Choroid plexus epithelial cell (primary cell): ENCODE measurements at places on chromosomes 16 and 17.
A peak's percentile ranks its signal among the peaks of the same experiment; 100 is the strongest.

DNA sequence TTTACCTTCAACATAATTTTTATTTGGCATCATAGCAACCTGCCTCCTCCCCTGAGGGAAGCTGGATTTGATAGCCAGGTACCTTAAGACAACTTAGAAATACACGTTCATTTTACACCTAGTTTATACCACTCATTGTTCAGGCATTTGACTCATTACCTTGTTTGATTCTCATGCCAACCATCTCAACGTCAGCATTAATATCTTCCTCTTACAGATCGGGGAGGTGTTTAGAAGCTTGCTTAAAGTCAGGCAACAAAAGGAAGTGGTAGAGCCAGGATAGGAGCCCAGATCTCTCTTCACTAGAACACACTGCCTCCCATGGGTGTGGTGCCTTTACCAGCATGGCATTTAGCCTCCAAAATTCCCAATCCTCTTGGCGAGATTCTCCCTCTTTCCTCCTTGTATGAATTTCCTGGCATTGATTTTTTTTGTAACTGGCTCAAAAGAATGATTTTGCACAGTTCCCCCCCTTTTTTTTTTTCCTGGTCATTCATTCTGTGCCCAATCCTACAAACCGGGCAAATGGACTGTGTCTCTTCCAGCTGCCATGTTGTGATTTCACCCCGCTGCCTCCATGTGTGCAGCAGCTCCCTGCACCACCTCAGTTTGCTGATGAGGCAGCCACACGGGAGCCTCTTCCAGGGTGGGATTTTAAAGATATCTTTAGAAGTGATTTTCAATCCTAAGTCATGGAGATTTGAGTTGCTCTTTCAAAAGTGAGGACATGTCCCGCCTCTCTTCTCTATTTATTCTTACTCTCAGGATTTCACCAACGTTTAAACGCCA, 383.6 kb downstream of the UTP18 start:
- DNase-seq = no peak

DNA sequence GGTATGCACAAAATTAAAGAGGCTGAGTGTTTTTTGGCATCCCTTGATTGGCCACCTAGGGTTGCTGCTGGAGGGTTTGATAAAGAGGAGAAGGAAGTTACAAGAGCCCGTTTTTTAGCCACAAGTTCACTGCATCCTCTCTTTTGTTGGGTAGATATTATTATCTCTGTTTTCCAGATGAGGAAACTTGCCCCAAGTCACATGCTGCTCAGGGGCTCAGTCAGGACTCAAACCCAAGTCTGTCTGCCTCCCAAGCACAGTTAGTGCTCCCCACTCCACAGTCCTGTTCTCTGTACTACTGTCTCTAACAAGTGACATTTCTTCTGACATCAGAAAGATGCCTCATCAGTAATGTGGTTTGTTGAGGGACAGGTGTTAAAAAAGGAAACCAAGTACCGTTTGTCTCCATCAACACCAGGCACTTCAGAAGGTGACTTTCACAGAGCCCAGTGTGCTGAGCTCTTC, 1.4 kb downstream of the NT5M start:
- DNase-seq = no peak

GRCh38 chr16:29943846-29944799, 17.8 kb upstream of the TMEM219 start:
- peak; percentile 96 for DNase-seq

- DNase-seq = peak; percentile 96
These were observed 19.4 kb downstream of the CEP295NL start for GRCh38 chr17:78883533-78884131.

DNA sequence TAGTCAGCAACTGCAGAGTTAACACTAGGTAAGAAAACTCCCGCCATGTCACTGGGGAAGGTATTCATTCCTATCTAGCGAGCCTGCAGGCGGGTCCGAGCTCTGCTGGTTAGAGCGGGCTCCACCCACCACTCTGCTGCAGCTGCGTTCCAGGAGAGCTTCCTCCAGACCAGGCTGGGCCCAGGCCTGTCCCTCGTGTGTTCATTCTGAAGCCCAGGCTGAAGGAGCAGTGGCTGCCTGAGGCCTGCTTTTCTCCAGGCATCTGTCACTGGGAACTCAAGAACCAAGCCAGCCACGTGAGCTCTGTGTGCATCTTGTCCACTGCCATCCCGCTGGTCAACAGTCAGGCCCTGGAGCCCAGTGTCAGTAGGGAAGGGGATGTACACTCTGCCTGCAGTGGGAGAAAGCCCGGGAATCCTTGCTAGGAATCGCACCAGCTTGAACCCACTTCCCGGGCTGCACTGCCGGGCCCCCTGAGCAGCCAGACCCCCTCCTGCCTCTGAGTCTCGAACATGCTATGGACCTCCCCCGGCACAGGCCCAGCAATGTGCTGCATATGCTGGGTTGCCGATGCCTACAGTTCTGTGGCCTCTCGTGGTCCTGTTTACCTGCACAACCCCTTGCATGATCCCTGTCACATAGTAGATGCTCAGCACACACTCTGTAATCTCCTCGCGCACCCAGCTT, 51.0 kb upstream of the ENPP7 start:
- no peak for DNase-seq

DNA sequence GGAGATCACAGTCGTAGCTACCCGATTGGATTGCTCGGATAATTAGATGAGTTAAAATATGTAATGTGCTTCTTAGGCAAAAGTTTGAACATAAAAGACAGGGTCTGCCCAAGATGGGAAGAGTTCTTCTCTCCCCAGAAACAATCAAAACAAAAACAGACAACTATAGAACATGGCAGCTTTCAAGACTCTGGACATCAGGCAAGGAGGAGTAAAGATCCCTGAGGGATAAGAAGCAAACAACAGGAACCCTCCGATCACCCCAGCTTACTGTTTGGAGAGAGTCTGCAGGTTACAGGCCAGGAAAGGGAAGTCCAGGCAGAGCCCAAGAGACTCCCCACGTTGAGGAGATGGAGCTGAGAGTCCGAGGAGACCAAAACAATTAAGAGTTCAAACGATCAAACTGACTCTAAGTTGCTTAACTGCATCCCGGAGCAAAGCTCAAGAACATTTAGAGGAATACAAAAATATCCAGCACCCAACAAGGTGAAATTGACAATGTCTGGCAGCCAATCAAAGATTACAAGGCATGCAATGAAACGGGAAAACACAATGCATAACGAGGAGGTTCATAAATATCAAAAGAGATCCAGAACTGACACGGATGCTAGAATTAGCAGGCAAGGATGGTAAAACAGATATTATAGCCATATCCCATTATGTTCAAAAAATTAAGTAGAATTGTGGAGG, 3.9 kb downstream of the ASGR2 start:
- no peak for DNase-seq
